ENCODE measurements at places on chromosomes 1 and 21.

- DNase-seq = no peak
Observed at GRCh38 chr1:178273707-178274410, 180.0 kb downstream of the RASAL2 start.

DNA sequence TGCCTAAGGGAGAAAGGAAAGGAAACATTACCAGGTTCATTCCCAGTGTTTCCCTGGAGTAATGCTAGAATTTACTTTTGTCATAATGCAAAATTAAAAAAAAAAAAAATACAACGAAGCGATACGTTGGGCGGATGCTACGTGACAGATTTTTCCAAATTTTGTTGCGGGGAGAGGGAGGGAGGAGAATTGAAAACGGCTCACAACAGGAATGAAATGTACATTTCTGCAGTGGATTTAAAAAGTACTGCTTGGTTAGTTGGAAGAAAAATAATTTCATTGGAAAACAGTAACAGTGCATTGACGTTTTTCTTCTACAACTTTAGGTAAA lies 157.5 kb downstream of the RUNX1 start:
- no peak for DNase-seq

GRCh38 chr21:23131177-23131576 lies 2133.0 kb downstream of the NCAM2 start:
- no peak for DNase-seq

- DNase-seq = no peak
Observed at GRCh38 chr21:35202431-35202830, 153.3 kb upstream of the RUNX1 start.

DNA sequence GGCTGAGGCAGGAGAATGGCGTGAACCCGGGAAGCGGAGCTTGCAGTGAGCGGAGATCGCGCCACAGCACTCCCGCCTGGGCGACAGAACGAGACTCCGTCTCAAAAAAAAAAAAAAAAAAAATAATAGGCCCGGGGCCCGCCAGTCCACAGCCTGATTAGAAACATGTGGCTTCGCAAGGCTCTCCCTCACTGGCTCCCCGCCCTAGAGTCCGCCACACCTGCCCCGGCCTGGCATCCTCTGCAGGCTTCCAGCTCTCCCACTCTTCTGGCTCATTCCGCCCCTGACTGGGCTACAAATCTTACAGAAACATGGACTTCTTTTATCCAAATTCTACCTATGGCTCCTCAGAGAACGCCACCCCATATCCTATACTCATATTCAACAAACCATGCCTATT lies 32.4 kb downstream of the PGBD5 start:
- no peak for DNase-seq

DNA sequence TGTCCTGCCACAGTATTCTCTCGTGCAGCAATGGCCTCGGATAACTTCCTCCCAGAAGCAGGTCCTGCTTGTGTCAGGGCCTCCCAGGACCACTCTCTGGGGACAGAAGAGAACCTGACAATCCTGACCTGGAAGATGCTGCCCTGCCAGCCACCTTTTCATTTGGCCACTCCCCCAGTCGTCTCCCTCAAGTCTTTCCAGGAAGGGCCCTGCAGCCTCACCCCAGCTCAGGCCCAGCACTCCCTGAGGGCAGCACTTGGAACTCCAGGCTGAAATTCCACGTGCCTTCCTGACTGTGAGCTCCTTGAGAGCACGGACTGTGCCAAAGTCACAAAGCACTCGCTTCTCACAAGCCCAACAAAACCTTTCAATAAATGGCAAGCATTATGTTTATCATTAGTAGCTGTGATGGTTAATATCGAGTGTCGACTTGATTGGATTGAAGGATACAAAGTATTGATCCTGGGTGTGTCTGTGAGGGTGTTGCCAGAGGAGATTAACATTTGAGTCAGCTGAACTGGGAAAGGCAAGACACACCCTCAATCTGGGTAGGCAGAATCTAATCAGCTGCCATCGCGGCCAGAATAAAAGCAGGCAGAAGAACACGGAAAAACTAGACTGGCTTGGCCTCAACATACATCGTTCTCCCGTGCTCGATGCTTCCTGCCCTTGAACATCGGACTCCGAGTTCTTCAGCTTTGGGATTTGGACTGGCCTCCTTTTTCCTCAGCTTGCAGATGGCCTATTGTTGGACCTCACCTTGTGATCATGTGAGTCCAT lies 2.3 kb upstream of the CLEC20A start:
- no peak for DNase-seq

GRCh38 chr1:66980745-66981367 lies 56.1 kb downstream of the MIER1 start:
- no peak for DNase-seq

DNA sequence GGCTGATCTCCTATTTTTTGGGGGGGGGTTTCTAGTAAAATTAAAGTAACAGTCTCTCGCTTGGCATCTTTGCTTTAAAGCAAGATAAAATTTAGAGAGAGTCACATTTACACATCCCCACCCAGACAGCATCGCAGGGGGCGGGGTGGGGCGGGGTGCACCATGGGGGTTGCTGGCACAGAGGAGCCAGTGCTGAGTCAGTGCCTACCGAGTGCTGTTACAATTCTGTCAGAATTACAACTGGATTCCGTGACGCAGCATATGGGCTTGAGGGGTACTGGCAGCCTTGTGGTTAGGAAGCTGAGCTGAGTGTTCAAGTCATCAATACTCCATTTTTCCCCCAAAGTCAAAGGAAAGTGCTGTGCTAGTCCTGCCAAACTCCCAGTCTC lies 175.9 kb downstream of the PRDM16 start:
- DNase-seq = no peak

DNA sequence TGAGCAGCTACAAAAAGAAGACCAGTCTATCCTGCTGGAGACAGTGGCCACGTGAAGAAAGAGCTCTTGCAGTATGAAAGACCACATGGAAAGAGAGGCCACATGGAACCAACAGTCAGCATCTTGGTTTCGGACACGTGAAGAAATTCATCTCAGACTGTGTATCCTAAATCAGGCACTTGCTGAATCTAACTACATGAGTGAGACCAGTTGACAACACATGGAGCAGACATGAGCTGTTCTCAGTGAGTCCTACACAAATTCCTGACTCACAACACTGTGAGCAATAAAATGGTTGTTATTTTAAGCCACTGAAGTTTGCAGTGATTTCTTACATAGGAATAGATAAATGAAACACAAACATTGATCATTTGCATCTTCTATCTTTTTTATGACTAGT lies 2.4 kb upstream of the TAF1A start:
- no peak for DNase-seq

DNA sequence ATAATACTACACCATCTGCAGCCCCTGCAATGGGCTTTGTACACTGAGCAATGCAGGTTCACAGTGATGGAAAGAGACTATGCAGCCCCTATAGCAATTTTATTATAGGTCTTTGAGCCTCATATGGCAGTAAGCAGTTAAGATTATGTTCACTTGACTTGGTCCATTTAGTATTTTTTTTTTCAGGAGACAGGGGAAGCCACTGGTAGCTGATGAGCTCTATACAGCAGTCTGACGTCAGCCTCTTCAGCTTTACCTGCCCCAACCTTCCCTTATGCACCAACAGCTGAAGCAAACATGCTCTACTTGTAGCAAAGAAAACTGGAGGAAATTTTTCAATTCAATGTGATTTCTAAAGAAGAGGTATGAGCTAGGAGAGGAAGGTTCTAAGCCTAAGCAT lies 32.2 kb downstream of the AIDA start:
- DNase-seq = no peak

DNA sequence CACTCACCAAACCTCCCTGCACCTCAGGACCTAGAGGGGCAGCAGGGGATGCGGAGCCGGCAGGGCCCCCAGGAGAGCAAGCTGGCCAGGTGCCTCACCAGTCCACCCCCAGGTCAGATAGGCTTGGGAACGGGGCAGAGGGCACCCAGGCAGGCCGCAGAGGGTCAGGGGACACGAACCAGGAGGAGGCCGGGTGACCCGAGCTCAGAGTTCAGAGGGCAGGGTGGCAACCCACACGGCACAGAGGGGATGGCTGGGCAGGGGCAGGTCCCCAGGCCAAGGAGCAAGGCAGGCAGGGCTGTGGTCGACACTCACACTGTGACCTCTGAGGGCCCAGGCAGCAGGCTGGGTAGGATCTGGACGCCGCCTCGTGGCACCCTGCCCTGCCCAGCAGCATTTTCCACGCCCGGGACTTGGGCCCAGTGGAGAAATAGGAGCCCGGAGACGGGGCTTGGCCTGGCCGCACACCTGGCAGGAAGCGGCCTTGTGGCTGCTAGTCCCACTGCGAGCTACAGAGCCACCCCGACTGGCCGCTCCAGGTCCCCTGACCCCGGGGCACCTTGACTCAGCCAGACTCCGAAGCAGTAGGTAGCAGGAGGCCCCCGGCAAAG lies 5.3 kb downstream of the DVL1 start:
- no peak for DNase-seq

DNA sequence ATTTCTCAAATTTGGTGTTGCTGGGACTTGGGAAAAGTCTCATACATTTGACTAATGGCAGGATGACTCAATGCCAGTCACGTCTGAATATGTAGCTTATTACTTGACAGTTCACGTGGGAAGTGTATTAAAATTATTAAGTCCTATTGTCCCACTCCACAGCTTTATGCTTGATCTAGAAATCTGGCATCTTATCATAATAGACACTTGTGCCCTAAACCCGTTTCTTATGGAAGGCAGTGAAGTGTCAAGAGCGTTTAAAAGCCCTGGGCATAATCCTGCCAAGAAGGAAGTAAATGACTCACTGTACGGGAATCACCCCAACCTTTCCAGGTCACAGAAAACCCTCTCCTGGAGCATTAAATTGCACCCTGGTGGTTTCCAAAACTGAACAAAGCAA lies 207.4 kb downstream of the APP start:
- no peak for DNase-seq

- DNase-seq = no peak
Observed at GRCh38 chr1:29563092-29563491, 326.8 kb downstream of the PTPRU start.

GRCh38 chr1:6440198-6441126 lies 15.9 kb downstream of the ESPN start:
- peak; percentile 68 for DNase-seq

DNA sequence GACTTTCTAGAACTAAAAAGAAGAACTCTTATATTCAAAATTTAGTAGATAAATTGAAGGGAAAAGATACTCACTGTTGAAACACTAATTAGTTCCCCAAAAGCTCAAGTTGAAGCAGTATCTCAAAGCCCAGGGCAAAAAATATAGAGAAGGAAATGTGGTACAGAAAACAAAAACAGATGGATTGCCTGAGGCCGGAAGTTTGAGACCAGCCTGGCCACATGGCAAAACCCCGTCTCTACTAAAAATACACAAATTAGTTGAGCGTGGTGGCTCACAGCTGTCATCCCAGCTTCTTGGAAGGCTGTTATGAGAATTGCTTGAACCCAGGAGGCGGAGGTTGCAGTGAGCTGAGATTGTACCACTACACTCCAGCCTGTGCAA lies 36.0 kb downstream of the FAM177B start:
- DNase-seq = no peak

Measured in stimulated activated CD4-positive, alpha-beta T cell treated with anti-CD3 and anti-CD28 coated beads, Interleukin-1b, Interleukin-23, amount 100 ng/mL, for 4 hours (primary cell).